ENCODE measurements at places on chromosomes 2 and 18.

GRCh38 chr2:100142393-100142792 is at the start of gene AFF3:
Gene AFF3, minus strand, starts transcription at chr2:100142590. Its CDS starts 38,136 bp downstream, at chr2:100104454.
- DNase-seq = no peak

- no peak for DNase-seq
Measured at GRCh38 chr18:68713796-68714195, 1.1 kb downstream of the TMX3 start.

- DNase-seq = no peak
Measured at GRCh38 chr2:222613715-222614331, 42.1 kb downstream of the FARSB start.

DNA sequence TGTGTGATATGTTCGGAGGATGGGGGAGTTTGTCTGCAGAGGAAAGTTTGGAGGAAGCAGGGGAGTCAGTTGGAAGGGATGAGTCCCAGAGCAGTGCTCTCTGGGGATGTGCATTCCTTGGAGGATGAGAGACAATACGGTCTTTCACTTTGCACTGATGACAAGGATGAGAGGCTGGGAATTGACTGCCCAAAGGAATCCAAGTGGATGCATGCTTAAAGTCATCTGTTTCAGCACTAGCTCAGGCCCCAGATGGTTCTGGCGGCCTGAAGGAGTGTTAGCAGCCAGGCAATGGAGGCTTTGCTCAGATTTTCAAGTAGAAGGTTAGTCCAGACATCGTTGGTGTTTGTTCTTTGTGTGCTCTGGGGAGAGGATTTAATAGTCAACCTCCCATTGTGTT is 100.2 kb downstream of the CRIM1 start:
- DNase-seq = no peak

- no peak for DNase-seq
Measured at GRCh38 chr2:54589340-54590215, 133.5 kb downstream of the SPTBN1 start.

- DNase-seq = no peak
Measured at GRCh38 chr18:73381016-73381698, 513.4 kb upstream of the NETO1 start.

DNA sequence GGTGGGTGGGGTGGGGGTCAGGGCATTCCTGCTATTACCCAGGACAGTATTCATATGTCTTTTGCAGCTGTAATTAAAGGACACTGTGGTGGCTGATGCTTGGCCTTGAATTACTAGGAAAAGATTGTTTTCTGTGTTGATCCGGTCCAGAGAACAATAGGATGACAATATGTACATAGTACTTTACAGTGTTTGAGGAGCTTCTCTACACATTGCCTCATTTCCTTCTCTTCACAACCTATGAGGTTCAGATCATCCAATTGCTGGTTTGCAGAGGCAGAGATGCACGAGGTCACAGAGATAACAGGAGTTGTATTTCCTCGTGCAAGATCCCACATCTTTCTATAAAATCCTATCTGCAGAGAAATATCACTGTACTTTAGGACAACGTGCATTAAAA is 119.5 kb downstream of the LIPG start:
- DNase-seq = no peak

DNA sequence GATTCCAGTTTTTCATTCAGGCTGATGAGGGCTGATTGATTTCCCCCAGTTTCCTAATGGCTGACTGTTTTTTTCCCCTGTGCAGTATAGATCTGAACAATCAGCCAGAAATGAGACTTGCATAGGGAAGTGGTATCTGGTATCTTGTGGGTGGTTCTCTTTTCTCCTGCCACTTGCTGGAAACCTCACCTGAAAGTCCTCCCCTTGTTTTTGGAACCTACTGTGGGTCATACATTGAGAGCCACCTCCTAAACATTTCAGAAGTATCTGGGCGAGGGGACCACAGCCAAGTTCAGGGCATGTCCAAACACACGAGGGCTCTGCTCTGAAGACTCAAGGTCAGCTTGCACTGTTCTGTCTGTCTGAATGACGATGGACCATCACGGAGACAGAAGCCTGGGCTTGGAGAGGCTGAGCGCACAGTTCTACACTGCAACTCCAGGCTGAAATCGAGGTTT is 19.3 kb downstream of the ALPK2 start:
- no peak for DNase-seq

DNA sequence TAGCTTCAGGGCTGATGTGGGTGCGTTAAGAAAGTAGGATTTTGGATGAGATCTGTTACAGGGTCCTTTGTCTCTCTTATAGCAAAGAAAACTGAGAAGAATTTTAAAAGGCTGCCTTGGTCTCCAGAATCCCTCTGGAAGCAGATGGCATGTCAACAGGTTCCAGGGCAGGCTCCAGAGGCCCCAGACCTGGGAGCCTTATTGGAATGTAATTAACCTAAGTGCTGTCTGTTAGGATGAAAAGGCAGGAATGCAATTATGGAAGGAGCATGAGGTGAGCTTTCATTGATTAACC is 97.2 kb upstream of the PKDCC start:
- no peak for DNase-seq

GRCh38 chr18:33135951-33136660 is 304.4 kb downstream of the CCDC178 start:
- no peak for DNase-seq

GRCh38 chr2:167489325-167489724 is 601.0 kb downstream of the XIRP2 start:
- DNase-seq = no peak

- DNase-seq = no peak
Measured at GRCh38 chr2:63850204-63850571, 8.5 kb downstream of the UGP2 start.

- no peak for DNase-seq
Measured at GRCh38 chr18:49520661-49521145, 33.7 kb upstream of the C18orf32 start.

- peak; percentile 20 for DNase-seq
Measured at GRCh38 chr18:3262234-3263131, 550 bp downstream of the MYL12B start.

GRCh38 chr2:86025976-86026743 is 79.5 kb downstream of the POLR1A start:
- DNase-seq = no peak

DNA sequence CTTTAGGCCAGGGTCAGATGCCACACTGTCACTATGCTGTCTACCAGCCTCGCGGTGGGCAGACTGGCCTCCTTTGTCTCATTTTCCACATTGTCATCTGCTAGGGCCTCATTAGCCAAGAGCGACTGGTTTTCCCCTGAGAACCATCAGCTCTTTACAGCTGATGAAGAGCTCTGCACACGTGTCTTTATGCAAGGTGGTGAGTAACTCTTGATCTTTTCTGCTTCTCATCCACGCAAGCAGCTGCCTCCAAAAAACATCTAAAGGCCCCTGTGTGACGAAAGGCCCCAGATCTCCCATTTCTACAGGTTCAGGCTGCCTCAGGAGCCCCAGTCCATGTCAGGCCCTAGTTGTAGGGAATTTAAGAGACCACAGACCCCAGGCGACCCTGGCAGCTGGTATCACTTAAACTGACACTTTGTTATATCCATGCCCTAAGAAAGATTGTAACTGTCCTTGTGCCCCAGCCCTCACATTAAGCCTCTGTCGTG is 52.9 kb downstream of the DPYSL5 start:
- DNase-seq = no peak

DNA sequence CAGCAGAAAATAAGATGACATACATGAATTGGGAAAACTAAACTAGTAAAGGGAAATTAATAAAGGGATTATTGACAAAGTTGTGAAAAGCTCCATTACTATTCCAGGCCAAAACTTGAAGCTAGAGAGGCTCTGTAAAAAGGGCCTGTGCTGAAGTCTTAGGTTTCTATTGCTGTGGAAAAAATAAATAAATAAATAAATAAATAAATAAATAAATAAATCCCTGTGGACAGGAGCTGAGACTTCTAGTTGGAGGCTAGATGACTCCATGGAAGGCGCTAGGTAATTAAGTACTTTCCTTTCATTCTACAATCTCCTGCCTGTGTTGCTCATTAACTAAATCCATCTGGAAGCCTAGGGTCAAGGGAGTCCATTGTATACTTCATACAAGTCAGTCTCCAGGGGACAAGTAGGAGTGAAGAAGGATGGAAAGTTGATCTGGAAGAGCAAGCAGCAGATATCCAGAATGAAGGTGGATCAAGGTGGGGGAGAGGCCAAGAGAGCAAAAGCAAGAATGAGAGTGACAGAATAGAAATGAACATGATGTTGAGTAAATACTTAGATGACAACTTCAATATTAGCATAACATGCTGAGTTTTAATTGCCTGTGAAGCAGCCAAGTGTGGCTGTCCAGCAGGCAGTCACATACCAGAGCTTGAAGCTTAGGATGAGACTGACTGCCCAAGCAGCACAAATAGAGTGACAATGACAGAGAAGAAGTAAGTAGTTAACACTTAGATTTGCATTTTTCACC is 26.2 kb upstream of the CCNT2 start:
- no peak for DNase-seq

DNA sequence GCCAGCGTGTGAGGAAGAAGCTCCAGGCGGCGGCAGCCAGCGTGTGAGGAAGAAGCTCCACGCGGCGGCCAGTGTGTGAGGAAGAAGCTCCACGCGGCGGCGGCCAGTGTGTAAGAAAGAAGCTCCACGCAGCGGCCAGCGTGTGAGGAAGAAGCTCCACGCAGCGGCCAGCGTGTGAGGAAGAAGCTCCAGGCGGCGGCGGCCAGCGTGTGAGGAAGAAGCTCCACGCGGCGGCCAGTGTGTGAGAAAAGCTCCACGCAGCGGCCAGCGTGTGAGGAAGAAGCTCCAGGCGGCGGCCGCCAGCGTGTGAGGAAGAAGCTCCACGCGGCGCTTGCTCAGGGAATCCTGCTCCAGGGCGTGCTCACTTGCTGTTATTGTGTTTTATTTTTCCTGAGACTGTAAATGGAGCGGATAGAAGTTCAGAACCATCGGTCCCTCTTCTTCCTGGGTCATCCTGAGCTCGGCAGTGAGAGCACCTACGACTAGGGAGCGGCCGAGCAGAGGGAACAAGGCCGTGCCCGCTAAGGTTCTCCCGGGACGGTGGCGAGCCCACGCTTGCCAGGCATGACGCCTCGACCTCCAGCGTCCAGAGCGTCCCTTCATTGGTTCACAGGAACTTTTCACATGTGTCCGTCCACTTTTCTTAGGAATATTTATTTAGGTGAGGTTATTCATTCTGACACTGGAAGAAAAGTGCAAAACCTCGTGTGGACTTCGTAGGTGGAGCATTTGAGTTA is 94.2 kb downstream of the TMEM18 start:
- DNase-seq = no peak

DNA sequence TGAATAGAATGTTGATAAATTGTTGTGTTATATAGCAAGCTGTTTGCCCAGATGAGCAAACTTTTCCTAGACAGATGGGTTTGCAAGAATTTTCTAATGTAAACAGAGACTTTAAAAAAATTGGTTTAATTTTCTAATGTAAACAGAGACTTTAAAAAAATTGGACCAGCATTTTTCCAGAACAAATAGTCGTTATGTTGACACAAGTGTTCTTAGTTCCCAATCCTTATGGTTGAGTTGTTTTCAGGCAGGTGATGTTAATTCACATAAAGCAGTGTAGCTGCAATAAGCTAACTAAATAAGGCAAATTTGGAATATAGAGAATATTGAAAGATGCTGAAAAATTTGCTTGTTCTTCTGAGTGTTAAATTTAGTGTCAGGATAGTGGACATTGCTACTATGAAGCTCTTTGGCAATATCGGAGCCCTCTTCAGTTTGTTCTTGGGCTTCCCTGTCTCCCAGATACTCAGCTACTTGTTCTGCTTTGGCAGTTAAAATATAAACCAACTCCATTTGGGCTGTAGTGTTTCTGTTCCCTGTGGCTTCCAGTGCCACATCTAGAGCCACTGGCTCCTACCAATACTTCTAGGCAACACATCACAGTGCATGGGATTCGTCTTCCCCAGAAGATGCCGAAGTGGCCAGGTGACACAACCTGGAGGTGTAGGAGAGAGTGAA is 105.7 kb downstream of the DYNAP start:
- DNase-seq = no peak

- DNase-seq = no peak
Measured at GRCh38 chr2:136206613-136207012, 88.7 kb upstream of the CXCR4 start.

GRCh38 chr2:137747509-137747908 is 216.8 kb upstream of the HNMT start:
- DNase-seq = no peak
